Mesangial cell (primary cell): ENCODE measurements at places on chromosomes 5 and 9. TPM values are rescaled to one million over a fixed set of nuclear protein-coding genes. Genes with fewer than 3 reads are reported as not detected.

SETX gene
- total RNA-seq = 22.7 and 25.5 TPM in 2 replicates

IGFBPL1 gene
- total RNA-seq = 1.8 and 8.6 TPM in 2 replicates

SLC35A4 gene
- total RNA-seq = 53.8 and 57.8 TPM in 2 replicates

OTP gene
- not detected in 2 replicates for total RNA-seq

DPH7 gene
- total RNA-seq = 28.9 and 31.1 TPM in 2 replicates

LRRC19 gene
- total RNA-seq = under 0.01 TPM in 1 of 2 replicates, not detected in the other

LEAP2 gene
- total RNA-seq = 0.16 TPM in 1 of 2 replicates, not detected in the other

F2R gene
- total RNA-seq = 143 and 429 TPM in 2 replicates

HRCT1 gene
- total RNA-seq = 1.5 and 3.3 TPM in 2 replicates

TAF11L11 gene
- total RNA-seq = not detected in 2 replicates

PWWP2A gene
- total RNA-seq = 12.4 and 23.1 TPM in 2 replicates

RXRA gene
- 24.1 and 29.4 TPM in 2 replicates for total RNA-seq

HTR4 gene
- total RNA-seq = not detected in 2 replicates
